ENCODE measurements at places on chromosomes 16 and 17.
A peak's percentile ranks its signal among the peaks of the same experiment; 100 is the strongest.

DNA sequence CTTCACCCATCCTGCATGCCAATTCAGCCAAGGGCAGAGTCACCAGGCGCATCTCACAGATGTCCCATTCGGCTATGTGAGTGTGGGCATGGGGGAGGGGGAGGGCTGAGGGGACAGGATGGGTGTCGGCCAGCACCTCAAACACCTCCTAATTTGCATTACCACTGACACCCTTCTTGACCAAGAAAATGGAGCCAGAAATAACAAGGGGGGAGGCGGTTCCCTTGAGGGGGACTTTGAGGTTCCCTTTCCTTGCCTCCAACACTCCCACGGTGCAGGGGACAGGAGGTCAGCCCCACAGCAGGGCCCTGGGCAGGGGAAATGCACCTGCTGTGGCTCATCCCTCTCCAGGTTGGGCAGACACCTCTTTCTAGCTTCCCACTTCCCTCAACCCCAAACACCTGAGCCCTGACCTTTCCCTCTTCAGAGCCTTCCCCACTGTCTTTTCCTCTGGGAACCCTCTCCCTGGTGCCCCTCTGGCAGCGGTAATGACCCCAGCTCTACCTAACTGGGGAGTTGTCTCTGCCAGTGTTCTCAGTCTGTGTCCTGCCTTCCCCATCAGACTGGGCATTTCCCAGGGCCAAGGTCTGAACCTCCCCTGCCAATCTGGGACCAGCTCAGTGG lies 18.2 kb upstream of the TBX21 start:
- DNase-seq = no peak

DNA sequence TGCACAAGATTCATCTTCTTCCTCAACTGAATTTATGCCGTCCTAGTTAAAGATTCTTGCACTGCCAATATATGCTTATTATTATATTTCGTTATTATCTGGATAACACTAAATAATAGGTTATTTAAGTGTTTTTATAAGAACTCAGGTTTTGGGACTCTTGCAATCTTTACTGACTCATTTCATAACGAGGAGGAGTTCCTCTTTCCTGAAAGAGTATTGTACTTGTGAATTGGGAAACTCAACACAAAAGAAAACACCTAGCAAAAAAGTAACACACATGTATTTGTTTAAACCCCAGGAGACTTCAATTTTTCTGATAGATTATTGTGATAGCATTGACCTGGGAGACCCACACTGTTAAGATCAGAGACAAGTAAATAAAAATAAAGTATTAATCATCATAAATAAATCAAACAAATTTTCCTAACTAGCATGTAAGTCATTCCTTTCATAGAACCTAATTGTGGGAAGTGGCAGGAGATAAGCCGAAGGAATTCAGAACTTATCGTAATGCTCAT lies 505.8 kb downstream of the KCNJ2 start:
- no peak for DNase-seq

DNA sequence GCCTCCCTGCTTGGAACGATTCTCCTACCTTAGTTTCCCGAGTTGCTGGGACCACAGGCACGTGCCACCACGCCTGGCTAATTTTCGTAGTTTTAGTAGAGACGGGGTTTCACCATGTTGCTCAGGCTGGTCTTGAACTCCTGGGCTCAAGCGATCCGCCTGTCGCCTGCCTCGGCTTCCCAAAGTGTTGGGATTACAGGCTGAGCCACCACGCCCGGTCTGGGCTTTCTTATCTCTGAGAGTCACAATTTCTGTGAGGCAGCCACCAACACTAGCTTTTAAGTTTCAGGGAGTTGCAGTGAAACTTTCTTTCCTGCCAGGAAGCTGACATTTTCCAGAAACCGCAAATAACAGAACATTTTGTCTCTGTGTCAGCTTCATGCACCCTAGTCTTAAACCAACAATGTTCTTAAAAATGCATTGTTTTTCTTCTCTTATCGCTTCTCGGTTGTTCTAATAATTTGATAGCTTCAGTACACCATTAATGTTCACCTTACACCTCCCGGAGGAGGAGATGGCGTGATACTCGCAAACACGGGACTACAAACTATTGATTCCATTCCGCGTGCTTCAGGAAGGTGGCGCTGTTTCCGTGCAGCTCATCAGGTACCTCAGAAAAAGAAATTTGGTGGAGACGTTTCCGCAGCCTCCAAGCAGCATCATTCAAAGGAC lies 7.4 kb upstream of the DHRS7B start:
- no peak for DNase-seq

GRCh38 chr16:69711115-69711740 lies 15.1 kb downstream of the NQO1 start:
- DNase-seq = no peak

DNA sequence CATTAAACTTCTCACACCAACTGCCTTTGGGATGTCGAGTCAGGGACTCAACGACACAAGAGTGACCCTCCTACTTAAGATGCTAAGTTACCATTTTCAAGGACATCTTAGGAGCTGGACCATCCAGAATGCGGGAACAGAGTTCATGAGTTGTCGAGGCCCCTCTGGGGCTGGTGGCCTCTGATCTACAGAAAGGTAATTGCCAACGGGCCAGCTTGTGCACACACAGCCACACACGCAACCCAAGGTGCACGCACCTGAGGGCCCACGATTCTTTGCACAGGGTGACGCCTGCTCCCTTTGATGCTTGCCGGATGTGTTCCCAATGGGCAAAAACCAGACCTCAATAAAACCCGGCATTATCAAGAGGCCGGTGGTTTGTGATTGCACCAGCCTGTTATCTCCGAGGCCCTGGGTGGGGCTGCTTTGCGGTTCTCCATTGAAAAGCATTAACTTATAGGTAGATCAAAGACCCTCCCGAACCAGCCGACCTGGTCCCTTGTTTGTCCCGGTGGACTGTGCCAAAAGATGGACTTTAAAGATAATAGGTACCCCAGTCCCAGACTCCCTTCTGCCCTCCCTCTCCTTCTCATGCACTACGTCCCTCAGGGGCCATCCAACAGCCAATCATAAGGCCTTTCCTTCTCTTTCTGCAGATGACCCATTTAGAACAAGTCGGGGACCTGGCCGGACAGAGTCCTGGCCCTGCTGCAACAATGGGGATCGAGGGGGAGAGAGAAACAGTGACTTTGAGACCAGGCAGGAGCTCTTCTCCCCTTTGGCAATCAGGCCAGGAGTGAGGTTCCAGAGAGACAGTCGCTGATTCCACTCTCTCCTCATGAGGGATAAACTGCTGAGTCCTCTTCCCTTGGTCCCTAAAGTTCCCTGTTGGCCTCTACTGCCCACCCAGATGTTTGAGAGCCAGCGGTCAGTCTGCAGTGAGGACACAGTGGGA lies 292.5 kb downstream of the SOX9 start:
- DNase-seq = no peak

GRCh38 chr16:86227801-86228200 lies 282.5 kb upstream of the FOXF1 start:
- DNase-seq = no peak

DNA sequence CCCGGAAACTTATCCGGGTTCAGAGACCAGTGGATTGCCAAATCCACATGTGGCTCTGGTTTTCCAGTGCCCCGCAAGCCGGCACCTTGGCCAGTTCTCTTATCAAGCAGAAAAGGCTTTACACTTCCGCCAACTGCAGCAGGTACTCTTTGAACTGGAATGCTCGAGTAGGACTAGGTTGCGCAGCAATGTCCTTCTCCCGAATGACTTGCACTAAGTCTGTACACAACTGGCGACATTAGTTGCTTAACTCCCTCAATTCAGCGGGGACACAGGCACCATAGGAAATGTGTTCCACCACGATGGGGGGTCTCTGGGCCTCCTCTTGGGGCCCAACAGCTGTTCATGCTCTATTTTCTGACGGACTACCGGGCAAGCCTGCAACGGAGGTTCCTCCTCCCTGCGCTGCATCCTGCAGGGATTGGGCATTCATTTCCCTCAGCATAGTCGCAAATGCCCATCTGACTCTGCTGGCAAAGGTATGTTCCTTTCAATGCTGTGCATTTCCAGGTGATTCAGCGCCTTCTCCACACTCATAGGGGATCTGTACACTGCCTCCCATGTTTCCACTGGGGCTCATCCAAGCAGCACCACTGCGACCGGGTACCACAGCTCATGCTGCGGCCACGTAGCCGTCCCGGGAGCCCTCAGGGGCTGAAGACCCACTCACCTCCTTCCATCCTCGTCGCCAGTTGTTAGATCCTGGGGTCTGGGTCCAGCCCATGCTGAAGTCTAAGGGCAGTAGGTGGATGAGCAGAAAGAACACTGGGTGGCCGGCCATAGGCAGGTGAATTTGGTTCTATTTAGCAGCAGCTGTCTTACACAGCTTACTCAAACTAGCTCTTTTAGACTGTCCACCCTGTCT lies 34.2 kb upstream of the APPBP2 start:
- no peak for DNase-seq

DNA sequence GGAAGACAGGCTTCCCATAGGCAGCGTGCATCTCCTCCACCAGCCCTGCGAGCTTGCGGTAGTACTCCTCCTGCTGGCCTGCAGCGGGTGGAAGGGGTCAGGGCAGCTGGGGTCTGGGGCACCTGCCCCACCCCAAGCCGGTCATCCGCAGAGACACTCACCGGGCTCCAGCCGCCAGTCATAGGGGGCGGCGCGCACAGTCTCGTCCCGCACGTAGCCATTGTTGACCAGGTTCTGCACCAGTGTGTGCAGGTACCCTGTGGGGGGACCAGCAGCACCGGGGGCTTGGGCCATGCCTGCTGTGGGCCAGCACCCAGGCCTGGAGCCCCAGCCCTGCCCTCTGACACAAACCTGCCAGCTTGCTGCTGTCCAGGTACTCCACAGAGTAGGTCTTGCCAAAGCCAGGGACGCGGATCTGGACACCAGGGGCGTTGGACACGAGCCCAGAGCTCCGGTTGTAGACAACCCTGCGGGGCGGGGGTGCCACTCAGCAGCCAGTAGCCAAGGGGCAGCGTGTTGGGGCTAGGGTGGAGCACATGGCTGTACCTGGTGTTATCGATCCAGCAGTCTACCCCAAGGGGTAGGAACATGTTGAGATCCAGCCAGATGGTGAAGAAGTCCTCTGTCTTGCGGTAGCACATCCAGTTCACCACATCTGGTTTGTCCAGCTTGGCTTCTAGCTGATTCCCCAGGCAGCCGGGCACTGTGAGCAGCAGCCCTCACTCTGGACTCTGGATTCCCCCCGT lies 1.2 kb downstream of the LCAT start:
- no peak for DNase-seq

DNA sequence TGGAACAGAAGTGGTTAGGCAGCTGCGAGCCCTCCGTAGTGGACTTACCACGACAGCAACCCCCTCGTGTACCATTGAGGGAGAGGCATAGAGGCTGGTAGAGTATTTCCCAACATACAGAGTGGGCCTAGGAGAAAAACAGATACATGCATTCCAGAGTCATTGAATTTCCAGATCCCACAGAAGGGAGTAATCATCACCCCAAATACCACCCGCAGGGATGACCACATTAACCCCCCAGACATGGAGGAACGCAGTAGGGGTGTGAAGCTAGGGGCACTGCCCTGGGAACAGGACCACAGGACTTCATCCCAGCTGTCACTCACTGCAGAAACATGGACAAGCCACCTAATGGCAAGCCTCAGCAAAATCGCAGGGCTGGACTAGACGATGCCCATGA lies 44.7 kb upstream of the ICAM2 start:
- no peak for DNase-seq

DNA sequence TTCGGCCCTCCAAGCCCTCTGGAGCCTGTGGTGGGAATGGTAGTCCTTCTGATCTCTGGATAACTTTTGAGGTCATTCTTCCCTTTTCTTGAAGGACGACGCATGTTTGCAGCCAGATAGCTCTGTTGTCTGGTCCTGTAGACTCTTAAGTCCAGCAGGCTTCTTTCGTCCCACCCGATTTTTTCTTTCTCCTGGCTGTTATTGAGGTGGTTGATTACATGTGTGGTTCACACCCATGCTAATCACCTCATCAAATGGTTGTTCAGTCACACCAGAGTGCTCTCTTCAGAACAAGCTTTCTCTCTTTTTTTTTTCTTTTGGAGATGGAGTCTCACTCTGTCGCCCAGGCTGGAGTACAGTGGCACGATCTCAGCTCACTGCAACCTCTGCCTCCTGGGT lies 30.6 kb downstream of the PIGL start:
- DNase-seq = no peak

GRCh38 chr17:1067282-1067956 lies 70.5 kb downstream of the TIMM22 start:
- DNase-seq = no peak

DNA sequence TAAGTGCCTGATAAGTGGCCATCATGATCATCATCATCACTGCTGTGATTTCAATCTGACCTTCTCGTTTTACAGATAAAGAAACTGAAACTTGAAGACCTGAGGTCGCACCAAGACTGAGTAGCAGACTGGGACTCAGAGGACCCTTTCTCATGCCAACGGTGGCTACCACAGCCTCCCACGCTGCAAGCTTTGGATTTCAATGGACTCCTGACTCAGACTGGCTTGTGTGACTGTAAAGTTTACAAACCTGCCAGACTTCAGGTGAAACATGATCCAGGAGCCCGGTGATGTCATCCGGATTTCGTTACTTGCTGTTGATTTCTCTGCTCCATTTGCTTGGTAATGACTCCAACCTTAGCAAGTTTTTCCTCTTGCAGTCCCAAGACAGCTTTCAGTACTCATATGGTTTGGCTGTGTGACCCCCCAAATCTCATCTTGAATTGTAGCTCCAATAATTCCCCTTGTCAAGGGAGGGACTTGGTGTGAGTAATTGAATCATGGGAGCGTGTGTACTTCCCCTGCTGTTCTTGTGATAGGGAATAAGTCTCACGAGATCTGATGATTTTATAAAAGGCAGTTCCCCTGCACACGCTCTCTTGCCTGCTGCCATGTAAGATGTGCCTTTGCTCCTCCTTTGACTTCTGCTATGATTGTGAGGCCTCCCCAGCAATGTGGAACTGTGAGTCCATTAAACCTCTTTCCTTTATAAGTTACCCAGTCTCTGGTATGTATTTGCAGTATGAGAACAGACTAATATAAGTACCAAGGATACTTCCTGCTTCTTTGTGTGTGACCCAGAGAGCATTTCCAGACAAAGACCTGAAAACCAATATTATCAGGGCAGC lies 26.7 kb upstream of the IRX6 start:
- DNase-seq = peak; percentile 18

- DNase-seq = no peak
Measured at GRCh38 chr17:48246612-48247011, 139.0 kb downstream of the SNX11 start.

- DNase-seq = no peak
Measured at GRCh38 chr16:81518439-81518757, 73.8 kb downstream of the CMIP start.

DNA sequence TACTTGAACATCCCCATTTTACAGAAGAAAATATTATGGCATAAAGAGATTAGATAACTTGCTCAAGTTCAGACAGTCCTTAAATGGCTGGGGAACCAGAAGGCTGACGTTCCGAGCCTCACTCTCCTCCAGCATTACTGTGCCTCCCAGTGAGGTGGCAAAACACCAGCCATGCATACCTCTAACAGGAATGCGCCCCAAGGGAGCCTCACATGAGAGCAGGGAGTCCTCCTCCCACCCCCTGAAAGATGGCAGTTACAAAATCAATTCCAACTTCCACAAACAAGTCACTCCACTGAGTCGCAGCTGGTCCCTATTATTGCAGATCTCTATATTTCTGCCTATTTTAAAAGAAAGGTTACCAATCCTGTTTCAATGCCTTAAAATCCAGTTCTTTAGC lies 55.5 kb downstream of the ANKFY1 start:
- no peak for DNase-seq

- DNase-seq = peak; percentile 33
Measured at GRCh38 chr17:9050801-9051401, 29.6 kb downstream of the NTN1 start.

GRCh38 chr16:46833460-46833800 lies 2.5 kb upstream of the C16orf87 start:
- no peak for DNase-seq
